ENCODE measurements at places on chromosomes 11 and 22.

DNA sequence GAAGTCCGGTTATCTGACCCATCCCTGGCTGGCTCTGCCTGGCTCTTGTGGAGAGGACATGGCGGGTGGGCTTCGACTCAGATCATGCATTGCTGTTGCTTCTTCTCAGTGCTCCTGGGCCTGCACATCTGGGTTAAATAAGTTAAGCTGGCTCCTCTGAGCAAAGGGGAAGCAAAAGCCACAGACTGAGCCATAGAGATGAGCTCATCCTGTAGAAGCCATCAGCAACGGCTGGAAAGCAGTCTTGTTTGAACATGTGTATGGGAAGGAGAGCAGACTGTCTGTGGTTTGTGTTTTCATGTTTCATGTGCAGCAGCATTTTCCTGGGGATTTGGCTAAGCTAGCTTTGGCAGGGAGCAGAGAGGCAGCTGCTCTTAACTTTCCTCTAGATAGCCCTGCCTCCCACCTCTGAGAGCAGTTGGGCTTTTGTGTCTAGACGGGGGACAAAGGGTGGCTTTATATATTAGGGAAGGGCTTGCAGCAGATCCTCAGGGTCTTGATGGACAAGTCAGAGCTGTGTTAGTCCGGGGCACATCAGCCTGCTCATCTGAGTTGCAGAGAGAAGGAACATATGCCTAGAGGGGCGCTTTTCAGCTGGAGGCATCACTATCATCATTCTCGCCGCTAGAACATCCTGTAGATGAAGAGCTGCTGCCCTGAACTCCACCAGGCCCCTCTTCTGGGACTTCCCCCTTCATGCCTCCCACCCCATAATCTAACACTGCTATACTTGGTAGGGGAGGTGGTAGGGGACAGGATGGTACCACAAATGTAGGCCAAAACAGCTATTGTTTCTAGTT, 14.9 kb downstream of the DCPS start:
- DNase-seq = no peak

DNA sequence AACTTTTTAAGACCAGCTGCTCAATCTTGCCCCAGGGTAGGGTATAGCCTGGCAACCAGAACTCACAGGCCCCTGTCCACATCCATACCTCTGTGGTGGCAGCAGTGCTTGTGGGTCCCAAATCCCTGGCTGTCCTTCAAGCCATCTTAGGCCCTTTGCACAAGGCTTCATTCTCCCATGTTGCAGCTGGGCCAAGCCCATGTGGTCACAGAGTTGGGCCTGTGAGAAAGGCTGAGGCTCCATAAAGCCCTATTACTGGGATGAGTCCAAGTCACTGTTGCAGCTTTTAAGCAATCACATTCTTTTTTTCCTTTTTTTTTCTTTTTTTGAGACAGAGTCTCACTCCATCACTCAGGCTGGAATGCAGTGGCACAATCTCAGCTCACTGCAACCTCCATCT, 47.9 kb upstream of the SLC25A1 start:
- no peak for DNase-seq

GRCh38 chr22:49091917-49092545, 735.6 kb downstream of the BRD1 start:
- no peak for DNase-seq

DNA sequence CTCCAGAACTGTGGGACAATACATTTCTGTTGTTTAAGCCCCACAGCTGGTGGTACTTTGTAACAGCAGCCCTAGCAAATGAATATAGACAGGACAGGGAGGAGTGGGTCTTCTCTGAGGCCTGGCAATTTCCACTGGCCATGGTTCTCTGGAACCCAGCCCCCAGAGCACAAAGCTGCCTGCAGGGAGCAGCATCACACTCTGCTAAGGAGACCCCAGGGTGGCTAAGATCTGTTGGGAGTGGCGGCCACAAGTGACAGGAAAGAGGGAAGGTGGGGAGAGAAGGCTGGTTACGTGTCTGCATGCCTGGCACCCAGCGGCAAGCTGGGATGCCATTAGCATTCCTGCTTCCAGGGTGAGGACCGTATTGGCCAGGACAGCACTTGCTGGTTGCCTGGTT, 211.9 kb downstream of the ST3GAL4 start:
- DNase-seq = no peak

DNA sequence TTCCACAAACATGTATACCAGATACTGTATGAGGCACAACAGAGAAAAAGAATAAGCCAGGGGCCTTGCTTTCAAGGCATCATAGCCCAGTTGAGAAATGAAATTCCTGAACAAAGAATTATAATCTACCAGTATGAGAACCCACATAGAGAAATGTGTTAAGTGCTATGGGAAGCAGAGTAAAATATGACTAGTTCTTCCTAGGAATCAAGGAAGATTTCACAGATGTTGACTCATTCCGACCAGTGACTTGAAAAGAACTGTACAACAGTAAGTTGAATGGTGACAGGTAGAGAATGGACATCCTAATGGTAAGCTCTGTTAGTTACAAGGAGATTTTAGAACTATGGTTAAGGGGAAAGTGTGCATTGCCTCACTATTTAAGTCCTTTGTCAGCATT, 102.6 kb downstream of the TRIM44 start:
- DNase-seq = no peak

- no peak for DNase-seq
These were observed 50.7 kb upstream of the ARHGAP32 start for GRCh38 chr11:129242855-129243254.

DNA sequence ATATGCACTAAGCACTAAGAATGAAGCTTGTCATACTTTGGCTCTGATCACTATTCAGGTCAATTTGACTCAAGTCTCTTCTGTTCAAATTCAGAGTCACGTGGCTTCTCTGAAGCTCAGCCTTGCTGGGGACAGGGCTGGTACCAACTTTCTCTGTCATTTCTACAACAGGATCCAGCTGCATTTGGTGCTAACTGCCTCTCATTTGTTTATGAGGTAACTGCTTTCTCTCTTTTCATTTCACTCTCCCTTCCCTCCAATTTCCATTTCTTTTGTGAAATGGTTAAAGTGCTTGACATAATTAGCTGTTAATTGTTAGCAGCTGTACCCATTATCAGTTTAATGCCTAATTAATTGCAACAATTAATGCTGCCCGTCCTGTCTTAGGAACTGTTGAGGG, 259.7 kb upstream of the PLET1 start:
- DNase-seq = no peak

- DNase-seq = no peak
These were observed 17.5 kb upstream of the FIBIN start for GRCh38 chr11:26976389-26976788.

DNA sequence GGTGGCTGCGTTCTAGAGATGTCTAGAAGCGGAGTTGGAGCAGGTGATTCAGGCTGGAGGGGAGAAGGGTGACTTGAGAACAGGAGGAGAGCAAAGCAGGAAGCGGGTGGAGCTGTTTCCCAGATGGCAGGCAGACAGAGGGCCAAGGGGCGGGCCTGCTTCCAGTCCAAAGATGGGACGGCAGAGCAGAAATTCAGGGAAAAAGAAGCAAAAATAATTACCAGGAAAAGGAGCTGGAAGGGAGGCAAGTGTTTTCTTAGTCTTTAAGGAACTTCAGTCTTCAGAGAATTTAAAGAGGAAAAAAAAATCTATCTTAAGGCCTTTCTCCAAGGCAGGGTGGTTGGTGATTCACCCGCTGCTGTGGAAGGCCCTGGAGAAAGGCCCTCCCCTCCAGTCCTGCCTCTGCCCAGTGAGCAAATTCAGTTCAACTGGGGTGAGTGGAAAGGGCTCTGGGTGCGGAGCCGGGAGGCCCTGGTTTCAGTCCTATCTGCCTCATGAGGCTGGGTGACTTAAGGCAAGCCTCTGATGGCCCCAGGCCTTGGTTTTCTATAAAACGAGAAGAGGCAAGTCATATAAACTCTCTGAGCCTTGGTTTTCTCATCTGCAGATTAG, 4.5 kb upstream of the CREB3L1 start:
- no peak for DNase-seq

DNA sequence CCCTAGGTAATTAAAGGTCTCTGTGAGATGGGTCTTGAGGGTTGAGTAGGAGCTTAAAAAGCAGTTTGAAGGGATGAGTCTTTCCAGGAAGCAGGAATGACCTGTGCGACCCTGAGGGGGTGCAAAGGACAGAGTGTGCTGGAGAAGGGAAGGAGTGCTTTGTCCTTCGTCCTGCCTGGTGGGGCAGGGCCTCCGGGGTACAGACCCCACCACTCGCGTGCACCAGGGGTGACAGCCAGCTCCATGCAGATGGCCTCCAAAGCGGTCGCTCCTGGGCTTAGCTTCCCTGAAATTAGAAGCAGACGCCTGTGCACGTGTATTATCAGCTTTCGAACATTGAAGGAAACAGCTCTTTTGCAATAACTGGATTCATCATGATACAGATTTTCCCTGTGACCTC, 959.8 kb downstream of the BRD1 start:
- no peak for DNase-seq

GRCh38 chr11:103696123-103696522, 340.3 kb upstream of the DDI1 start:
- no peak for DNase-seq

GRCh38 chr22:40499209-40499623, 128.8 kb downstream of the SGSM3 start:
- no peak for DNase-seq

- no peak for DNase-seq
These were observed 167.8 kb downstream of the BRD1 start for GRCh38 chr22:49659924-49660315.
